GM12864 (cell line): ENCODE measurements at places on chromosomes 16 and 17.

GRCh38 chr17:31786796-31787481 lies 72.1 kb downstream of the COPRS start:
- no peak for DNase-seq

GRCh38 chr16:84323606-84324005 lies 28.9 kb downstream of the WFDC1 start:
- DNase-seq, result no peak

DNA sequence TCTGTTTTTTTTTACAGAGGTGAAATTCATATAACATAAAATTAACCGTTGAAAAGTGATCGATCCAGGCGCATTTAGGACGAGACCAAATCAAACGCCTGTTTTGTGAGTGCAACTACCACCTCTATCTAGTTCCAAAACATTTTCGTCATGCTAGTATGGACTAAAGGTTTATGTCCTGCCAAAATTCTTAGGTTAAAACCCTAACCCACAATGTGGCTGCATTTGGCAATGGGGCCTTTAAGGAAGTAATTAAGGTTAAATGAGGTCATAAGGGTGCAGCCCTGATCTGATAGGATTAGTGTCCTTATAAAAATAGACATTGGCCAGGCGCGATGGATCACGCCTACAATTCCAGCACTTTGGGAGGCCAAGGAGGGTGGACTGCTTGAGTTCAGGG lies 32.8 kb upstream of the RCVRN start:
- no peak for DNase-seq

- no peak for DNase-seq
Measured at GRCh38 chr16:15610369-15610871, 32.5 kb downstream of the MARF1 start.

- DNase-seq, result peak; percentile 66
Measured at GRCh38 chr17:7988750-7989178, 13.7 kb upstream of the GUCY2D start.
